GM03348 (cell line): ENCODE measurements at places on chromosomes 5 and 9.

GRCh38 chr9:134181648-134182034, 17.3 kb upstream of the RNU6ATAC start:
- DNase-seq: no peak

- DNase-seq: peak; percentile 62
Observed at GRCh38 chr9:92763721-92764380, 782 bp downstream of the BICD2 start.

GRCh38 chr5:138789771-138790242, 36.6 kb downstream of the CTNNA1 start:
- peak; percentile 39 for DNase-seq

DNA sequence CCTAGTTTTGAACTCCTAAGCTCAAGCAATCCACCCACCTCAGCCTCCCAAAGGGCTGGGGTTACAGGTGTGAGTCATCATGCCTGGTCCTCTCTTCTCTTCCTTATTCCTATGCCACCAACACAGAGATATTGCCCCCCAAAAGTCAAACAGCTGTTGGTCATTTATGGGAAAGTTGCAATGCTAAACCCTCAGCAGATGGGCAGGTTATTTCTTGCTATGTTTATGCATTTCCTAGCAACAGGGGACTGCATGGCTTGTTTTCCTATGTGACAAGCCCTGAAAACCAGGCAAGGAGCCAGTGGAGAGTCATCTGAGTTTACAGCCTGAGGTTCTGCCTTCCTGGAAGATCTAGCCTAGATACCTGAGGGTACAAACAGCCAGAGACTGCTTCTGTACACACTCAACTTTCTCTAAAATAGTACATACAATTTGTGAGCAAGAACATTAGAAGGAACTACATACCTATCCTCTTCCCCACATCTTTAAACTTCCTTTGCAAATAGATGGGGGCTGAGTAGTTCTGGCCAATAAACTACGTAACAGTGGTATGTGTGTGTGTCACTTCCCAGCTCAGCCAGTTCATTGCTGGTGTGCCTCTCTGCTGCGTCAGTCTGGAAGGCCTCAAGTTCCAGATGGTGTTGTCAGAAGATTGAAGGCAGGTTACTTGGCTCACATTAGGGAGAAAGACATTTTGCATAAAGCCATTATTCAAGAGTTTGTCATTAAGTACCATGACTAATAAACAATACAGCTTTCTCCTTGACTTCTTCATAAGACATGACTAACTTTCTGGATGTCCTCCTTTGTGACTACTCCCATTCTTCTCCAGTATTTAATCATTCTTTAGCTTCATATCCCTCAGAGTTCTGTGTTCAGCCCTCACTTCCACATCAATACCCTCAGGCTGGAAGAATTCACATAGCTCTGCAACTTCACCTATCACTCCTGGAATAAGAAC, 65.3 kb downstream of the CSNK1A1 start:
- DNase-seq: peak; percentile 82

DNA sequence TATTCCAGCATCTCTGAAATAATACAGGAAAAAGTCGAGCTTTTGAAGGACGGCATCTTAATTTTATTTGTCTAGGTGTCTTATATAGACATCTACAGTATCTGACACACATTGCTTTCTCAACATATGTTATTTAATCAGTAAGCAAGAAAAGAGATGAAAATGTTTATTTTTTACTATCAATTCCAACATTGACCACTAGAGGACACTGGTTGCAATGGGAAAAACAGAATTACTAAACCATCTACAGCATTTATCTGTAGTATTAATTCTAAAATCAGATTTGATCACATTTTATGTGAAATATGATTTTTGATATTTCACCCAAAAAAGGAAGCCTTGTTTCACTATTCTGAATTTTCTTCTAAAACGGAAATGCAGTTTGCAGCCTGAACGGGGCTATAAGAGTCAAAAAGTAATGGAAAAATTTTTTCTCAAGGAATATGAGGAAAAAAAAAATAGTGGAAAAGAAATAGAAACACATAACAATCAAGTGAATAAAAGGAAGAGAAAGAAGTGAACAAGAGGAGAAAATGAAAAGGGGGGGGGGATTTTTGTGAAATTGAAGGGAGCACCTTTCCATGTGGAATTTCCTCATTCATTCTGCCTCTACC, 98.6 kb downstream of the OSTF1 start:
- peak; percentile 34 for DNase-seq

GRCh38 chr9:4381744-4382143, 81.9 kb upstream of the GLIS3 start:
- no peak for DNase-seq

GRCh38 chr5:151132963-151133362, 24.6 kb downstream of the ANXA6 start:
- no peak for DNase-seq

- no peak for DNase-seq
Observed at GRCh38 chr5:2013301-2014057, 130.8 kb upstream of the IRX4 start.

- no peak for DNase-seq
Observed at GRCh38 chr5:108382784-108383330, 959 bp upstream of the FBXL17 start.

- DNase-seq: peak; percentile 81
Observed at GRCh38 chr5:36657563-36657995, 51.2 kb downstream of the SLC1A3 start.

DNA sequence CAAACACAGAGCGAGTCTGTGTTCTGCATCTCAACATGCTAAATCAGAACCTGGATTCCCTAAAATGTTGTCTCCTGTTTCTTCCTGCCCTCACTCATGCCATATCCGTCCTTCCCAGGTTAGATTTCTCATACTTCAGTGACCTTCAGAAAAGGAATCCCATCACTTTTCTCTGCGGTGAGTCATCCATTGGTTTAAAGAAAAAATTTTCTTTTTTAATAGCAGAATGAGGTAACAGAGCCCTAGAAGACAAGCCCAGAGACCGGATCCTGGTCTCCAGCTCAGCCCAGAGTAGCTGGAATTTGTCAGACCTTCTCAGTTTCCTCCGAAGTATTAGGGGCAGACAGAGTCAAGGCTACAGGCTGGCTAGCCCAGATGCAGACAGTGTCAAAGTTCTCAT, 143.2 kb upstream of the DMRT1 start:
- DNase-seq: peak; percentile 64

- no peak for DNase-seq
Observed at GRCh38 chr9:81536242-81537025, 152.9 kb downstream of the TLE1 start.

GRCh38 chr9:134861595-134862334, 18.8 kb upstream of the FCN2 start:
- no peak for DNase-seq

DNA sequence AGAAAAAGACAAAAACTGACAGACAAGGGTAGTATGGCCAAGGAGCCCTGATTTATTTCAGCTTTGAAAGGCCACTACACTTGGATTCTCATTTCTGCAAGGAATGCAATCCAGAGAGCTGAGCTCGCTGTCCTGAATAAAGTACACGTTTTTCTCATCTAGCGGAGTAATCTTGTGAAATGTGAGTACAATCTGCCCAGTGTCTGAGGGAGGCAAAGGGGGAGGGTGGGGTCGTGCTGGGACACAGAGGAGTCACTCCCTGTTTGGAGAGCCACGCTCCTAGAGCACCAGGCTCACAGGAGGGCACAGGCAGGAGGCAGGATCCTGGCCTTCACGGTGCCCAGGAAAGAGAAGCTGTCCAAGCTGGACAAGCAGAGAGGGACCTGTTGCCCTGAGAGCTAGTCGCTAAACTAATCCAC, 51.0 kb upstream of the IFNK start:
- peak; percentile 81 for DNase-seq

- DNase-seq: no peak
Observed at GRCh38 chr9:36138901-36139300, 2.4 kb downstream of the GLIPR2 start.

GRCh38 chr9:106526716-106527204, 336.2 kb upstream of the ZNF462 start:
- no peak for DNase-seq

GRCh38 chr5:179876610-179876952, 18.0 kb upstream of the MRNIP start:
- DNase-seq: no peak

DNA sequence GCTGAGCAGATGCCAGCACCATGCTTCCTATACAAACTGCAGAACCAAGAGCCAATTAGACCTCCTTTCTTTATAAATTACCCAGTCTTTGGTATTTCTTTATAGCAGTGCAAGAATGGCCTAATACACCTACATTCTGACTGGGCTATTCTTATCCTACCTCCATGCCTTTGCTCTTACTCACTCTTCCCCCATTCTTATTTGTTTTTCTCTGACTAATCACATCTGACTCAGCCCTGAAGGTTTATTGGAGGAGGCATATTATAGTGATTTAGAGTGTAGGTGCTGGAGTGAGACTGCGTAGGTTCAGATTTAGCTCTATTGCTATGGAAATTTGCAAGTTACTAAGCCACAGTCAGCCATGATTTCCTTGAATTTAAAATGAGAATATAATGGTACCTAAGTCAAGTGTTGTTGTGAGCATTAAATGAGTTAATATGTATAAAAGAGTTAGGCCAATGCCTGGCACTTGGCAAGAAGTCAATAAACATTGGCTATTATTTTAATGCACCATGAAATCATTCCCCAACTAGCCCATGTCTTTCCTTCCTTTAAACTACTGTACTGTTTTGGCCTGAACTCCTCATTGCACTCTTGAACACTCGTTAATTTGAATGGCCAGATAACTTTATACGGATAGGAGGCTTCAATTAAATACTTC, 531.2 kb upstream of the ZNF608 start:
- DNase-seq: peak; percentile 63

- DNase-seq: no peak
Observed at GRCh38 chr5:170496662-170497028, 7.2 kb upstream of the KCNIP1 start.

DNA sequence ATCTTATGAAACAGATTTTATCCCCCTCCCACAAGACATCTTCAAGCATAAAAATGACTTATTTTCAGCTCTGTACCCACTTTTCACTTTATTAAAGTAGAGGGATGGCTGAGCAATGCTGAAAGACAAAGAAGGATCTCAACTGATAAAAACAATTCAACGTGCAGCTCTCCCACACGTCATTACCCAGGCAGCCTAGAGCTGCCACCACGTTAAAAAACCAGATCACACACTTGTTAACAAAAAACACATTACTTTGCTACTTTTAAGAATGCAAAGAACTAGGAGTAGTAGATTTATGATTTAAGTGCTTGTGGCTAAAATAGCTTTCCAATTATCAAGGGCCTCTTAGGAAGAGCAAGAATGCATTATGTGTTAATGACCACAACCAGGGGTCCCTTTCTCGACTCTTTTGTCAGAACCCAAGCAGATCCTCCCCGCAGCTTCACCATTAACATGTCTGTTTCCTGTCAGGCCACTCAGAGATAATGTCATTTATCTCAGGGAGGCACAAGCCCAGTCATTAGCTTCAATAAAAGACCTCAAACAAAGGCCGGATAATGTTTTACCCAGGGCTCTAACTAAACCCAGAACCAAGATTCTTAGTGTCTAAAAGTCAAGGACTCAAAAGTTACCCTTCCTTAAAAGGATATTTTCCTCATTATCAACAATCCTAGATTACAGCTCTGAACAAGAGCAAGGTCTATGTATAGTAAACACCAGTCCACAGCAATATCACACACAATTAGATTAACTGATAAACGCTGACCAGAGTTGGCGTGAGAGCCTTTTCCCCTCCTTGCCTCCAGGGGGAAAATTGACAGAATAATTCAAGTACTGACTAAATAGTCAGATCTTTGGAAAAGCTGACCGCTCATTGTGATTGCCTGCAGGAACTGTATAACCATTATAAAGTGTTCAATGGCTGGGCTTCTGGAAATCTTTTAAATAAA, 7.5 kb downstream of the ZNF608 start:
- no peak for DNase-seq

DNA sequence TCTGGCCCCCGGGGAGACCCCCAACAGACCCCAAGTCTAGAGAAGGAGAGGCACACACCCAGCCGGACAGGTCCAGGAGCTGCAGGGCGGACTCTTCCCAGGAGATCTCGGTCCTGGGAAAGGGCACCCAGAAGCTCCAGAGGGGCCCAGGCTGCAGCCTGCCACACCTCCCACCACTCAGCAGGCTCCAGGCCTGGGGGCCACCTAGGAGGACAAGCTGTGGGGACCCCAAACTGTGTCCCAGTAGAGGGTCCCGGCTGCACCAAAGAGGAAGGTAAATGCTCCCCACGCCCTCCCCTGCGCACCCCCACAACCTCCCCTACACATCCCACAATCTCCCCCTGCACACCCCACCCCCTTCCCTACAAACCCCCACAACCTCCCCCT, 48.5 kb downstream of the PLEKHG4B start:
- no peak for DNase-seq

DNA sequence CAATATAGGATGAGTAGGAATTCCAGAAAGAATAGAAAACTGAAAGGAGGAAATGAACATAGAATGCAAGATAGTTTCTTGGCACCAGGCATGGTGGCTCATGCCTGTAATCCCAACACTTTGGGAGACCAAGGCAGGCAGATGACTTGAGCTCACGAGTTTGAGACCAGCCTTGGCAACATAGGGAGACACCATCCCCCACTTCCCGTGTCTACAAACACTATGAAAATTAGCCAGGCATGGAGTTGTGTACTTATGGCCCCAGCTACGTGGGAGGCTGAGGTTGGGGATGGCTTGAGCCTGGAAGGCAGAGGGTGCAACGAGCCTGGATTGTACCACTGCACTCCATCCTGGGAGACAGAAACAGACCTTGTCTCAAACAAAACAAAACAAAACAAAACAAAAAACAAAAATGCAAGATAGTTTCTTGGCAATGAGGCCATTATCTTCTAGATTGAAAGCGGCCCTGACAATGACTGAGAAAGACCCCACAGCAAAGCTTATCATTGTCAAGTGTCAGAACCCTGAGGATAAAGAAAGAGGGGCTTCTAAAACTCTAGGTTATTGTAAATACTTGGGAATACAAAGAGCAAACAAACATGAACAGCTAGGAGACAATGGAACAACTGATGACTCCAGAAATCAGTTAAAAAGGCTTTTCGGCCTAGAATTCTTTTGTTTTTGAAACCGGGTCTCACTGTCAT, 9.2 kb downstream of the SQSTM1 start:
- DNase-seq: no peak

- DNase-seq: no peak
Observed at GRCh38 chr5:43699910-43700309, 96.9 kb downstream of the NNT start.

DNA sequence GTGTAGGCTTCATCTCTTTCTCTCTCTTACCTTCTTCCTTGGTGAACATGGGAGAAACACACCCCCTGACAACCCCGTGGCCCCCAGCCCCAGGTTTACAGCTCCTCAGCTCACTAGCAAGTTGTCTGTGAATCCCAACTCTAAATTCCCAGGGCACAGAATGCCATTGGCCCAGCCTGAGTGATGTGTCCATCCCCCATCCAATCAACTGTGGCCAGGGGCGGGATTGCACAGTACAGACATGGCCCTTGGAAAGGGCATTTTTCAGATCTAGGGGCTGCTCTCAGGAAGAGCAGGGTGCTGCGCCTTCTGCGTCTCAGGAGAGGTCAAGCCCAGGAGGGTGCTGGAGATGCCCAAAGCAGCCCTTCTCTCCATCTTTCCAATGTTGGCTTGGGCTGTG, 48.2 kb upstream of the ASS1 start:
- DNase-seq: no peak

DNA sequence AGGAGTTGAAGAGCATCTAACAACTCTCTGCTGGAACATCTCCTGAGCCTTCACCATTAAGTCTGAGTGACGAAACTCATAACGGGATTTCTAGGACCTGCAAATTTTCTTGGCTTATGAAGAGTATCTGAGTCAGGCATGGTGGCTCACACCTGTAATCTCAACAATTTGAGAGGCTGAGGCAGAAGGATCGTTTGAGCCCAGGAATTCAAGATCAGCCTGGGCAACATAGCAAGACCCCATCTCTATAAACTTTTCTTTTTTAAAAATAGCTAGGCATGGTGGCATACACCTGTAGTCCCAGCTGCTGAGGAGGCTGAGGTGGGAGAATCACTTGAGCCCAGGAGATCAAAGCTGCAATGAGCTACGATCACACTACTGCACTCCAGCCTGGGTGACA, 48.8 kb downstream of the EPB41L4B start:
- DNase-seq: no peak
